ENCODE measurements at places on chromosomes 2 and 18. TPM values are rescaled to one million over a fixed set of nuclear protein-coding genes. Genes with fewer than 3 reads are reported as not detected.

DNA sequence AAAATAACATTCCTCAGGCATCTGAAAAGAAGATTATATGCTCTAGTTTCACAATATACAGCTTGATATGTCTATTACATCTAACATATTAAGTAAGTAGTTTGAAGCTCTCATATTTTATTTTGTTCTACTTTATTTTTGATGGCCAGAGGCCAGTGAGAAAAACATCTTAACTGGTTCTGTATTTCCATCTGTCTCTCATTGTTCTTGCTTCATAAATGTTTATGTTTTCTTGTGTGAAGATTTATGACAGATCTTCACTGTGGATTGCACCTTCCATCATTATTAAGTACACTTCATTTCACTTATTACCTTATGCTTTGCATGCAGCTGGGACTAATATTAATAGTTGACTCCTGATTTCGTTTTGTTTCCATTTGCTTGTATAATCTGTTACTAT lies 511.2 kb downstream of the TSN start:
- DNase-seq = no peak

GRCh38 chr18:77608807-77609206 lies 359.2 kb downstream of the GALR1 start:
- no peak for DNase-seq

- DNase-seq = no peak
These were observed 2.7 kb downstream of the SDC1 start for GRCh38 chr2:20222014-20222768.

DNA sequence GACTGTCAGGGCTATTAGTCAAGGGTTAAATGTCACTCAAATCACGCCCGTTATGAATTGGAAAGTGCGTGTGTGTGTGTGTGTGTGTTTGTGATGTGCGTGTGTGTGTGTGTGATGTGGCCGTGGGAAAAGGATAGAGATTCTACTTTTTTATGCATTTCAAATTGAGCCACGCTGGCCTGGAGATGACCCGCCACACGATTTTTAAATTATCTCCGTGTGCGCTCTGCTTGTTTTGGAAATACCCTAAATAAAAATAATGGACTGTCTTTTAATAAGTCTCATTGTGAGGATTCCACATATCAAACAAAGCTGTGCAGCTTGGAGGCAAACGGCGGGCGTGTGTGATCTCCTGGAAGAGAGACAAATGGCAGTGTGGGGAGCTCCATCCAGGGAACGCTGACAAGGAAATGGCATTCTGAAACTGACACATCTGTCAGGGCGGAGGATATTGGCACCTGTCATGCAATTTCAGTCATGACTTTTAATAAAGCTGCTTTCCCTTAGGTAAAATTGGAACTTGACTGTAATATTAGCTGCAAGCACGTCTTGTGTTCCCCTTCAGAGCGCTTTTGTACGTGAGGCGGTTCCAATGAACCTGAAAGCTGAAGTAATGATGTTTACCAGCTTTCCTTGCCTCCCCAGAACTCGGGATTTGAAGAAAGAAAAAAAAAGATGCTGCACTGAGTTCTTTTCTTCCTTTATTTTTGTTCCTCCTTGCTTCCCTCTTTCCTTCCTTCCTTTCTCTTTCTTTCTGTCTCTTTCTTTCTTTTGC lies 381.8 kb upstream of the SMIM21 start:
- DNase-seq = no peak

DNA sequence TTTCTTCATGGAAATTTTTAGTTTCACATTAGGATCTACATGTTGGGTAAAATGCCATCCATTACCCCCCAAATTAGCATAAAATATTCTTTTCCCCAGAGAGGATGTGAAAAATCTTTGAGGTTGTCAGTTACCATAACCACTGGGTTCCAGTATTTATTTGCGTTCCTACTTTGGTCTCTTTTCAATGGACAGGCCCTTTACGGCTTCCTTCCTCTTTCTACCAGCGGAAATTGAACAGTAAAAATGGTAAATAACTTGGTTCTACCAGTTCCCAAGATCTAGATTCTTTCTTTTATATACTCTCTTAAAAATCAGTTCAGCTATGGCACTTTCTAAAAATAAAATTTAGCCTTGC lies 169.2 kb upstream of the APCDD1 start:
- no peak for DNase-seq

- DNase-seq = no peak
These were observed 91.8 kb upstream of the THUMPD2 start for GRCh38 chr2:39870871-39871270.

- no peak for DNase-seq
These were observed 86.1 kb upstream of the SCG2 start for GRCh38 chr2:223688094-223688835.

The GALNT14 gene
- 0.67 TPM for total RNA-seq
